Pancreas (tissue), 10 donors: ENCODE measurements at places on chromosomes 5 and 9.

GRCh38 chr5:111869681-111870080, 112.7 kb upstream of the NREP start:
- DNase-seq = no peak

DNA sequence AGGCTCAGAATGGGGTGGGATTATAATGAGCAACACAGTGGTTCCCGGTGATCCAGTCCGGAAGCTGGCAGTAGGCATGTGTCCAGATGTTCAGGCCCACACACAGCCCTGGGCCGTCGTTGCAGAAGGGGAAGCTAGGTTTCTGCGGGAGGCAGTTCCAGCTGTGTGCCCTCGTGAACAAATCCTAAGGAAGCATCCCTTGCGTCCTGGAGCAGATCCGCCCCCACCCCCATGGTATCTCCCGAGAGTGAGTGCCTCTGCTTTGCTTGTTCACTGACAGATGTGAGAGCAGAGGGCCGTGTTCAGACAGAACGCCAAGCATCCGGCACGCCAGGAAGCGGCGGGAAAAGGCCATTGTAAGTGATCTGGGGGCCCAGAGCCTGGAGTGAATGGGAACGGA, 104.8 kb downstream of the PDE6A start:
- DNase-seq = no peak

DNA sequence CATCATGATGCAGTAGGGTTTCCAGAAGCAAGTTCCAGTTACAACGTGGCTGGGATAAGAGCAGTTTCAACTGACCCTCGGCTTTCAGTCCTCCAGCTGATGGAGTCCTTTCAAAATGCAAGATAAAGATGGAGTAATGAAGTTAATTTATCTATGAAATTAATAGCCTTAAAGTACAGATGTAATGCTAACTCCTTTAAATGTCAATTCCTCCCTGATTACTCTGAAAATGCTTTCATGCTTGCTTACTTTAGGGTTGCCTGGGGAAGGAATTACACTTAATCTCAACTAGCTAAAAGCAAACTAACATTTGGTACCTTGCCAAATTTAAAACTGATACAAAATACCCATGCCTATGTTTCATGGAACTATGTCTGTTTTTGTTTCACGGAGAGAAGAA, 178.4 kb downstream of the KIAA0825 start:
- DNase-seq = no peak

- peak; percentile 61 for DNase-seq
Measured at GRCh38 chr9:137763271-137763955, 114.2 kb upstream of the CACNA1B start.

GRCh38 chr9:110623462-110624025, 44.0 kb upstream of the SVEP1 start:
- no peak for DNase-seq

- DNase-seq = no peak
Measured at GRCh38 chr5:127351418-127351817, 60.8 kb downstream of the MEGF10 start.

- no peak for DNase-seq
Measured at GRCh38 chr5:168885324-168886120, 306.4 kb upstream of the PANK3 start.

- DNase-seq = no peak
Measured at GRCh38 chr5:103234239-103234975, 24.2 kb upstream of the MACIR start.

DNA sequence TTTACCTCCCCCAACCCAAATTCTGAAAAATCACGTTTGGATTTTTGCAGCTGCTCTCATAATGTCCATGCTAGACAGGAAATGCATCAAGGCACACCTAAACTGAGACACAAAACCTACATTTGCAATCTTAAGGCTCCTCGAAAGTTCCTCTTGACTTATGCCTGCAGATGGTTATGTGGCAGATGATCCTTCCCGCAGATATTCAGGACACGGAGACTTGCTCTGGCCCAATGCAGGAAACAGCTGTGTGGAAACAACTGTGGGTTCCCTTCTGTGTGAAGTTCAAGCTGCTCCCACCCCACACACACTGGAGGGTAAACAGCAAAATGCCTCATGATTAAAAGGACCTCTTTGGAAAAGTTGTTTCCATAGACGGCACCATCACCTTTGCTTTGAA, 253.8 kb downstream of the EBF1 start:
- DNase-seq = no peak

DNA sequence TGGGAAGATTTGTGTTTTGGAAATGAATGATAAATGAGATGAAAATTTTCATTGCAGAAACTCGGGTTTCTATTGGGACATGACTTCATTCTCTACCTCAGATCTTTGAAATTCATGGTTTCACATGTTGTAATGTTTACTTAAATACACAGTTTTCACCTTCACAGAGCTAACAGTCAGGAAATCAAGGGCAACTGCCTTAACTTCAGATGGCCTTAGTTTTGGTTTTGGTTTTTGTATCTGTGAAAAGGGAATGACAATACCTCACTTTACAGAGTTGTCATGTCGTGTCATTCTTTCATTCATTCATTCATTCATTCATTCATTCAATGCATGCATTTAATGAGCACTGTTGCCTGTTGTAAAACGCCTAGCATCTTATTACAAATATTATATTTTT, 41.9 kb downstream of the NIM1K start:
- no peak for DNase-seq

DNA sequence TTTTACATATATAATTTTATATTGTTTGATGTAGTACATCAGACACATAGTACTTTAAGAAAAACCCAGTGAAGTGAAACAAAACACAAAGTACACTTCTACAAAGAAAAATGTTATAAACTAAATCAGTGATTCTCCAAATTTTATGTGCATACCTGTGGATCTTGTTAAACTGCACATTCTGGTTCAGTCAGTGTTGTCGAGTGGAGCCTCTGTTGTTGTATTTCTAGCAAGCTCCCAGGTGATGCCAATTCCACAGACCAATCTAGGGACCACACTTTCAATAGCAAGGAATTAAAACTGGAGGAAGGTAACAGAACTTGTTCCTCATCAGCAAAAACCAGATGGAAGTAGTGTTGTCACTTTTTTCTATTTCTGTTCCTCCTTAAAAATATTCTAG, 183.8 kb upstream of the CD180 start:
- no peak for DNase-seq

GRCh38 chr5:50759526-50760270, 93.3 kb downstream of the PARP8 start:
- DNase-seq = no peak

- DNase-seq = no peak
Measured at GRCh38 chr9:126550891-126551351, 62.8 kb upstream of the LMX1B start.

DNA sequence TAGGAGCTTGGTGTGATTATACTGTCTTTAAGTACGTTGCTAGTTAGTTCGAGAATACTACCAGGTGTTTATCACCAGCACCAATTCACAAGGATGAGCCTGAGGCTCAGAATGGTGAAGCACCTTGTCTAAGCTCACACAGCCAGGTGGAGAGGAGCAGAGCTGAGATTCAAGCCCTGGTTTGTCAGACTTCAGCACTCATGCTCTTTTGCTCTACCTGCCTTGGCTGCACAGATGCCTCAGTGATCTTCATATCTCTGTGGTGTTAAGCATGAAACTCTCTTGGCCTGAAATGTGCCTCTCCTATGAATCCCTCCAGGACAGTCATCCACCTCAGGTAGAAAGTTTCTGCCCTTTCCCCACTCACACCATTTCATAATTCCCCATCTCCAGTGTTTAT, 12.2 kb downstream of the CAMK4 start:
- DNase-seq = no peak

GRCh38 chr9:110197330-110198187, 10.4 kb downstream of the C9orf152 start:
- no peak for DNase-seq

DNA sequence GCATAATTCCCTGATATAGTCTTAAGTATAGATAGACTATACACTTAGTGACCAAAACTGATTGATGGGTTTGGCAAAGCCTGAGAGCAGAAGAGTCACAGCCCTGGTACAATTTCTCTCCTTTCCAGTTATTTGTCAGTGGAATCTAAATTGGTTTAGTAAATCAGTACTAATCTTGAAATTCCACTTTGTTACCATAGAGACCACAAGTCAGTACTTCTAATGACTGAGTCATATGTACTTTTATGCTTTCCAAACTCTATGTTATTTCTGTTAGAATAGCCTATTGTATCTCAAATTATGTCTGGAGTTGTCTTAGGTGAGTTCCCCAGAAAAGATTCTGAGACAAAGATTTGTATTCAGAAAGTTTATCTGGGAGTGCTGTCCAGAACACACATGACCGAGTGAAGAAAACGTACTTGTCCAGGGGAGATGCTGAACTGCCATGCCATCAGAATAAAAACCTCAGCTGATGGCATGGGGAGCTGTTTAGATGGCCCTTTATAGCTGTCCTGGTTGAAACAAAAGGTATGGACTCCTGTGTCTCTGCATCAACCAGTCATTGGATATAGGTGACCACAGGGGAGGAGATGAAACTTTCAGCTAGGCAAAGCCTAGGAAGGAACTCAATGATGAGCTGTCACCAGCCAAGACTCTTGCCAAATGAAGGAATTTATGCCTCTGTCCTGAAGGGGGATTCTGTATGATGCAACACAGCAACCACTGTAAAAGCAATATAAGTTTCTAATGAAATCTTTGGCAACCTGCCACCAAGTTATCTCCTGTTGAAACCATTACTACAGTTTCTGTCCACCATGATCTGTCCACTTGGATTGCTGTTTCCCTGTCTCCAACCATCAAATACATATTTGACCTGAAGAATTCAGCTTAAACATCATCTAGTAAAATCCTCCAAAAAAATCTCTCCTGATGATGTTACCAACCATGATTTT, 18.0 kb upstream of the SMC2 start:
- no peak for DNase-seq

GRCh38 chr9:32989660-32990059, 11.8 kb downstream of the APTX start:
- no peak for DNase-seq

- no peak for DNase-seq
Measured at GRCh38 chr9:123796094-123796493, 133.8 kb downstream of the DENND1A start.

- DNase-seq = no peak
Measured at GRCh38 chr9:125437771-125438221, 176.2 kb downstream of the GAPVD1 start.

- DNase-seq = no peak
Measured at GRCh38 chr9:105297442-105298075, 53.1 kb downstream of the SLC44A1 start.

DNA sequence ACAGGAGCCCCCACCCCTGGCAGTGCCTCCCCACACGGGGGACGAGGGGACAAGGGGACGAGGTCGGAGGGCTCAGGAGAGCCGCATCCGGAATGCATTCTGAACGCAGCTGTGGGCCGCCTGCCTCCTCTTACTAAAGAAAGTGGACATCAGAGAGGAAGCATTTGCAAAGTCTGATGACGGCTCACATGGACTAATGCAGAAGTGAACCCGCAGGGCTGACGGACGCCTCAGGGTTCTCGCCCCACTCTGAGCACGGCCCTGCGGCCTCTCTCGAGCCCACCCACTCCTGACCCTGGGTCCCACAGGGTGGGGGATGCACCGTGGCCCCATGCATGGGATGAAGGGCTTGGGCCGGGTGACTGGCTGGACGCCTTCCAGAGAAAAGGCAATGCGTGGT, 5.9 kb downstream of the LPCAT1 start:
- peak; percentile 45 for DNase-seq

DNA sequence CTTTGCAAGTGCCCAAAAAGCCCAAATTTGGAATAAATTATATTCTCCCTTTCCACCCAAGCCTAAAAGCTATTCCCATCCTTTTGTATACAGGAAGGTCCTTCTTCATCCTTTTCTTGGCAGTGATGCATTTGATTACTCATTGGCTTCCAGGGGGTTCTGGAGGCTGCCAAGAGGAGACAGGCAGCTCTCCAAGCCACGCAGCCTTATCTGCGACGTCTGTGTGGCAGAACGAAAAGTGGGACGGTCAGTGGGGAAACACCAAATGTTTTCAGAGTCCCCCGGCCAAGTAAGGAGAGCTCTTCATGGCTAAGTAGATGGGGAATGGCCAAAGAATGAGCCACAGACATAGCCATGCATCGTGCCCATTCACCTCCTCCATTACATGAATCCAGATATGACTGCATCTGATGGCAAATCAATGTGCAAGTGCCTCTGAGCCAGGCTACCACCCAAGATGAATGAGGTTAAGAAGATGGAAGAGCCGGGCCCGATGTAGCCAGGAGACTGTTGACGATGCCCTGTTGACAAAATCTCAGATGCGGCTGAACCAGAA, 12.1 kb downstream of the ADAM19 start:
- no peak for DNase-seq

DNA sequence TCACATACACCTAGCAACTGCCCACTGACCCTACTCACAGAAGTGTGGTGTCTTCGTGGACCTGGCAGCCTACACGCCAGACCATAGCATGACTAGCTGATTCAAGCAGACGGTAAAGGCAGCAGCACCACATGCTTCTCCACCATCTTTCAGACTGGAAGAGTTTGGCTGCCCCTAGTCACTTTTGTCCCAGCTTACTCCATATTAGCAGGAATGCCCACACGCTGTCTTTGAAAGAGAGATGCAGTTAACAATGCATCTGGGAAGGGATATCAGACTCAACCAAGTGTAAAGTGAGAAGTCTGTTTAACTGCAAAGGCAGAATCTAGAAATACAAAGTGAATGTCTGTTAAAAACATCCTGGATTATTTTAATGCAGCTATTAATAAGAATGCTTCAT, 177.2 kb upstream of the GNA14 start:
- DNase-seq = no peak

DNA sequence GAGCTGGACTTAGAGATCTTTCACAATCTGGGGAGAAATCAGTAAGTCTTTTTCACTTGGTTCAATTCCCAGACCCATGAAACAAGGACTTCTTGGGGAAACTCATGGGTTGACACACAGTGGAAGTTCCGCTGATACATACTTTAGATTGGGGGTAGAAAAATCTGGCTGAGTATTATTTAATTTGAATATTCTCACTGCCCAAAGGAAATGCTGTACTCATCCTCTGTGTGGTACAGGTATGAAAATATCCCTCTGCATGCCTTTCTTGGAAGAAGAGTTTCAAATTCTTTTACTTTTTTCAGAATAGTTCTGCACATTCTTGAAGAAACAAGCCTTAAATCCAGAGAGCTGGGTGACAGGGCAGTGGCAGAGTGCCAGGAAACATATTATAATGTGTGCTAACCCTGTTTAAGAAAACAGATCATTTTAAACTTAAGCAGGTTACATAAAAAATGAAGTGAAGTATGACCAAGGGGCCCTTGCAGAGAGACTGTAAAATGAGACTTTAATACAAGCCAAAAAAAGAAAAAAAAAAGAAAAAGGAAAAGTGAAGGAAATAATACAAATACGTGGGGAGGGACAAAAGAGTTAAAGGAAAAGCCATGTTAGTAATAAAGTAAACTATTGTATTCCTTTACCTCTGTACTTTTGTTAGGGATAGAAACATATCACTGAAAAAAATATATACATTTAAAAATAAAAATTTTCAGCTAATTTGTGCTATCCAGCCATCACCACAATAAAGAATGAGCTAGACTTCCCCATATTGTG, 173.4 kb upstream of the NR3C1 start:
- DNase-seq = no peak
